Panc1 (cell line): ENCODE measurements at places on chromosomes 1 and 21.

DNA sequence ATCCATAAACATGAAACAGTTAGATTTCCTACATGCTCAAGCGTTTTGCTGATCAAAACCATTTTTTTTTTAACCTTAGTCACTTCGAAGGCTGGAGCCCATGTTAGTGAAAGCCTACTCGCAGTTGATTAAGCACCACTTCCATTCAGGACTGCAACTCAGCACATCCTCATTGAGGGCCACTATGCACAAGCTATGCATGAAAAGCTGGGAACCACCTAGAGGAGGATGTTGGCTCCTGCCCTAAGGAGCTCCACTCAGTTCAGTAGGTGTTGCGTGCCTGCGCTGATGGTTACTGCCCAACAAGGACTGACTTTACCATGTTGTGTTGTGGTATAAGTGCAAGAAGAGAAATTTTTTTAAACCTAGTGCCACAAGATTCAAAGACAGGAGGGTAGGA, 181.4 kb upstream of the L1TD1 start:
- no peaks in the 10 kb centered on the region for H3K27me3 ChIP-seq
- H3K4me1 ChIP-seq, result no peaks in the 10 kb centered on the region
- DNase-seq, result no peak
- no peak overlapping the region for H3K27ac ChIP-seq

- no peak overlapping the region for H3K4me3 ChIP-seq
- DNase-seq, result no peak
- no peaks in the 10 kb centered on the region for H3K36me3 ChIP-seq
- H3K27ac ChIP-seq, result no peak overlapping the region
- H3K27me3 ChIP-seq, result no peaks in the 10 kb centered on the region
These were observed 75.2 kb downstream of the MPZL1 start for GRCh38 chr1:167797015-167797414.

- H3K4me1 ChIP-seq, result no peaks in the 10 kb centered on the region
- no peak for DNase-seq
- no peak overlapping the region for H3K4me3 ChIP-seq
- H3K36me3 ChIP-seq, result no peaks in the 10 kb centered on the region; the same call in 1 of the 2 replicates
These were observed 63.4 kb upstream of the LAX1 start for GRCh38 chr1:203701606-203702005.

GRCh38 chr1:88897070-88897730, 5.8 kb upstream of the GTF2B start:
- no peak overlapping the region for H3K27ac ChIP-seq
- no peak overlapping the region for H3K4me3 ChIP-seq
- H3K4me1 ChIP-seq, result peaks cover 7% of the 10 kb centered on the region; the same call in 1 of the 2 replicates
- no peaks in the 10 kb centered on the region for H3K36me3 ChIP-seq

DNA sequence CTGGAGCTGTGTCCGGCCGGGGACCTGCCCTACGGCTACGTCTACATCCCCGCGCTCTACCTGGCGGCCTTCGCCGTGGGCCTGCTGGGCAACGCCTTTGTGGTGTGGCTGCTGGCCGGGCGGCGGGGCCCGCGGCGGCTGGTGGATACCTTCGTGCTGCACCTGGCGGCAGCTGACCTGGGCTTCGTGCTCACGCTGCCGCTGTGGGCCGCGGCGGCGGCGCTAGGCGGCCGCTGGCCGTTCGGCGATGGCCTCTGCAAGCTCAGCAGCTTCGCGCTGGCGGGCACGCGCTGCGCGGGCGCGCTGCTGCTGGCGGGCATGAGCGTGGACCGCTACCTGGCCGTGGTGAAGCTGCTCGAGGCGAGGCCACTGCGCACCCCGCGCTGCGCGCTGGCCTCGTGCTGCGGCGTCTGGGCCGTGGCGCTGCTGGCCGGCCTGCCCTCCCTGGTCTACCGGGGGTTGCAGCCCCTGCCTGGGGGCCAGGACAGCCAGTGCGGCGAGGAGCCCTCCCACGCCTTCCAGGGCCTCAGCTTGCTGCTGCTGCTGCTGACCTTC, 412 bp downstream of the GPR25 start:
- no peaks in the 10 kb centered on the region for H3K36me3 ChIP-seq
- no peak overlapping the region for H3K4me3 ChIP-seq
- no peak overlapping the region for H3K27ac ChIP-seq
- DNase-seq, result no peak

DNA sequence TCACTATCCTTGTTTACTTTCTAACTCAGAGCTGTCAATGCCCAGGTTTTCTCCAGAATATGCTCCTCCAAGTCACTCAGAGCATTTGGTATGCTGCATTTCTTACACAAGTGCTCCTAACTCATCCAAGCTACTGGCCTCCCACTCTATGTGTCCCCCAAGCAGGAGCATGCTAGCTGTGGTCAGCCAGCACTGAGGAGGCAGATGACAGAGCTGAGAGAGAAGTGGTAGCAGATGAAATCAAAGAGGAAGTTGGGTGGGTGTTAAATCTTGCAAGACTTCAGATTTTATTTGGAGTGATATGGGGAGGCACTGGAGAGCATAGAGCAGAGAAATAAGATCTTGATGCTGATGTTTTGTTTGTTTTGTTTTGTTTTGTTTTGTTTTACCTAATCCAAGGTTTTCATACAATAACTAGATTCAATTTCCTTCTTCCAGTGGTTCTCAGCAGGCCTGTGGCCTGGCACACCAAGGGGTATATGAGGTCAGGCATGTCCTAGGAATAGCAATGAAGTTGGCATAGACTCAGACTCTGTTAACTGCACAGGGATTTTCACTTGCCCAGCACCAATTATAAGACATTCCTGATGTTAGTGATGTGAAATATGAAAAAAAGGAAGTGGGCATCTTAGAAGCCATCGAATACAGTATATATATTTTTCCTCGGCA, 3.1 kb upstream of the PGBD5 start:
- no peaks in the 10 kb centered on the region; the same call in 1 of the 2 replicates for H3K4me1 ChIP-seq
- peaks cover 38% of the 10 kb centered on the region for H3K27me3 ChIP-seq
- DNase-seq, result no peak
- no peak overlapping the region for H3K4me3 ChIP-seq
- no peaks in the 10 kb centered on the region for H3K36me3 ChIP-seq
- no peak overlapping the region for H3K27ac ChIP-seq

- H3K27ac ChIP-seq, result no peak overlapping the region
- no peaks in the 10 kb centered on the region for H3K36me3 ChIP-seq
- no peak overlapping the region for H3K4me3 ChIP-seq
- no peaks in the 10 kb centered on the region for H3K4me1 ChIP-seq
- H3K27me3 ChIP-seq, result no peaks in the 10 kb centered on the region
These were observed 111.2 kb upstream of the PPM1J start for GRCh38 chr1:112826217-112826944.

- no peaks in the 10 kb centered on the region for H3K27me3 ChIP-seq
- H3K36me3 ChIP-seq, result no peaks in the 10 kb centered on the region
- DNase-seq, result no peak
- no peak overlapping the region for H3K27ac ChIP-seq
- H3K4me1 ChIP-seq, result no peaks in the 10 kb centered on the region
These were observed 99.6 kb downstream of the CYYR1 start for GRCh38 chr21:26473471-26473870.

- H3K36me3 ChIP-seq, result no peaks in the 10 kb centered on the region
- DNase-seq, result no peak
- H3K27ac ChIP-seq, result no peak overlapping the region; the same call in 1 of the 2 replicates
These were observed 3.2 kb downstream of the EVA1C start for GRCh38 chr21:32415451-32416398.

- no peak for DNase-seq
- H3K27me3 ChIP-seq, result no peaks in the 10 kb centered on the region
- H3K4me3 ChIP-seq, result no peak overlapping the region
These were observed 100.8 kb downstream of the UCK2 start for GRCh38 chr1:165928075-165928731.

- H3K4me3 ChIP-seq, result no peak overlapping the region
- H3K36me3 ChIP-seq, result no peaks in the 10 kb centered on the region
- H3K27ac ChIP-seq, result no peak overlapping the region
- no peaks in the 10 kb centered on the region for H3K27me3 ChIP-seq
- no peaks in the 10 kb centered on the region for H3K4me1 ChIP-seq
These were observed 7.1 kb upstream of the SLAMF7 start for GRCh38 chr1:160731990-160732389.

GRCh38 chr1:8752921-8753713, 64.3 kb downstream of the RERE start:
- H3K27ac ChIP-seq, result no peak overlapping the region
- H3K27me3 ChIP-seq, result no peaks in the 10 kb centered on the region
- no peaks in the 10 kb centered on the region for H3K36me3 ChIP-seq
- DNase-seq, result no peak
- H3K4me3 ChIP-seq, result no peak overlapping the region

GRCh38 chr1:226706684-226707083, 32.4 kb downstream of the ITPKB start:
- H3K4me3 ChIP-seq, result no peak overlapping the region
- H3K27me3 ChIP-seq, result no peaks in the 10 kb centered on the region

- H3K4me3 ChIP-seq, result no peak overlapping the region
- H3K4me1 ChIP-seq, result no peaks in the 10 kb centered on the region
- H3K36me3 ChIP-seq, result no peaks in the 10 kb centered on the region
- no peaks in the 10 kb centered on the region for H3K27me3 ChIP-seq
- no peak for DNase-seq
- H3K27ac ChIP-seq, result no peak overlapping the region
These were observed 669.8 kb upstream of the B3GALT2 start for GRCh38 chr1:193856261-193856660.

DNA sequence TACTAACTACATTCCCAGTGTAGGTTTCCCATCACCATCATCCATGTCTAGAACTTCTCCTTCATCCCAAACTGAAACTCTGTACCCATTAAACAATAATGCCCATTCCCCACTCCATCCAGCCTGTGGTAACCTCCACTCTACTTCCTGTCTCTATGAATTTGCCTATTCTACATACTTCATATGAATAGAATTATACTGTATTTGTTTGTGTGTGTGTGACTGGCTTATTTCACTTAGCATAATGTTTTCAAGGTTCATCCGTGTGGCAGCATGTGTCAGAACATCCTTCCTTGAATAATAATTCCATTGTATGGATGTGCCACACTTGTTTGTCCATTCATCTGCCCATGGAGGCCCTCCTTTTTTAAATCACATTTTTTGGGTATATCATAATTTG, 35.7 kb downstream of the ATP2B4 start:
- DNase-seq, result no peak
- H3K27ac ChIP-seq, result no peak overlapping the region
- no peaks in the 10 kb centered on the region for H3K27me3 ChIP-seq
- H3K36me3 ChIP-seq, result no peaks in the 10 kb centered on the region
- H3K4me1 ChIP-seq, result no peaks in the 10 kb centered on the region
- H3K4me3 ChIP-seq, result no peak overlapping the region

- H3K27me3 ChIP-seq, result no peaks in the 10 kb centered on the region
- no peak for DNase-seq
- no peaks in the 10 kb centered on the region for H3K4me1 ChIP-seq
- H3K27ac ChIP-seq, result no peak overlapping the region
- H3K4me3 ChIP-seq, result no peak overlapping the region
- H3K36me3 ChIP-seq, result no peaks in the 10 kb centered on the region
These were observed 102.3 kb downstream of the TNFSF18 start for GRCh38 chr1:172948457-172948856.

GRCh38 chr21:27581168-27581567, 614.3 kb upstream of the ADAMTS5 start:
- H3K4me1 ChIP-seq, result no peaks in the 10 kb centered on the region
- no peak for DNase-seq
- no peaks in the 10 kb centered on the region for H3K27me3 ChIP-seq
- H3K4me3 ChIP-seq, result no peak overlapping the region
- H3K36me3 ChIP-seq, result no peaks in the 10 kb centered on the region

DNA sequence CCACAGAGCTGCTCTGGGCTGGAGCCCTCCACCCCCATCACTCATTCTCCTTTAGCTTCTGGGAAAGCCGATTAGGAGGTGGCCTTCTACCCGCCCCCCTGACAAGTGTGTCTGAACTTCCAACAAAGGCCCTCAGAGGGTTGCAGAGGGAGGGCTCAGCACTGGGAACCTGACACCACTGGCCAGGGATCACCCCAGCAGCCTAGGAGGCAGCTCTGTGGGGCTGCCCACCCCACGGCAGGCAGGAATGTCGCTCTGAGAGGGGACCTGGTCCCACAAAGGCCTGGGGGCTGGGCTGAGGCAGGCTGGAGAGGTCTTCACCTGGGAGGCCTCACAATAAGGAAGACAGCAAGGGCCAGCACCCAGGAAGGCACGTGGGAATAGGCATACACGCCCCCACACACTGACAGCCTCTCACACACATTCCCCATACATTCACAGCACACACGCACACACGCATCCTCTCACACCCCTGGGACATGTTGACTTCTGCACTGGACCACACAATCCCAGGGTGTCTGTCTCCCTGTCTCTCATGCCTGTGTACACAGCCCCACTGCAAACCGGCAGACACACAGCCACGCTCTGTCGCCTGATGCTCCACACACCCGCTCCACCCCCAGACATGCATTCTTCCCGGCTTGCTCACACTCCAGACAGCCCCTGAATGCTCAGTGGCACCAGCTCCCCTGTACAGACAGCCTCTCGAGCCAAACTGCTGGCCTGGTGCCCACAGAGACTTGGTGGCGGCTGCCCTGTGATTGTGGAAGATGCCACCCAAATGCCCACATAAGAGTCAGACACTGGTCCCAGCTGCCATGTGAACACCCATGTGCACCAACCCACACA, 30.7 kb downstream of the DMBX1 start:
- H3K4me3 ChIP-seq, result no peak overlapping the region
- no peak overlapping the region for H3K27ac ChIP-seq
- H3K27me3 ChIP-seq, result no peaks in the 10 kb centered on the region

- no peak overlapping the region for H3K4me3 ChIP-seq
- no peak overlapping the region for H3K27ac ChIP-seq
- H3K27me3 ChIP-seq, result no peaks in the 10 kb centered on the region
- no peak for DNase-seq
These were observed 49.8 kb downstream of the KCNT2 start for GRCh38 chr1:196558411-196558810.

DNA sequence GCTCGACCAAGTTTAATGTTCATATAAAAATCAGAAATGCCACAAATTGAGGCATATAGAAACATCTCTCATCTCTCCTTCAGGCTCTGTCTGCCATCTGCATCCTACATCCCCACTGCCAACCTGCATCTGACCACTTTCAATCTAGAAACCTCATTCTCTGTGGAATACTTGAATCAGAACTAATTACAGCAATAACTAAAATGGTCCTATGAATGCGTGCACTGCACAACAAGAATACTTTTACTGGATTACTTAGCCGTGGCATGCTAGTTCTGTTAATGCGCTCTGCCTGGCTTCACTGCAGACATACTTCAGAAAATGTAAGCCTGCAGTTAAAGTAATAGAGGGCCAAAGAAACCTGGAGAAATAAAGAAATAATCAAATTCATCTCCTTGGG, 89.8 kb upstream of the NR5A2 start:
- no peaks in the 10 kb centered on the region for H3K36me3 ChIP-seq
- H3K4me1 ChIP-seq, result no peaks in the 10 kb centered on the region
- H3K27ac ChIP-seq, result no peak overlapping the region
- no peaks in the 10 kb centered on the region for H3K27me3 ChIP-seq
- H3K4me3 ChIP-seq, result no peak overlapping the region

- H3K36me3 ChIP-seq, result no peaks in the 10 kb centered on the region; the same call in 1 of the 2 replicates
- H3K4me1 ChIP-seq, result peaks cover 10% of the 10 kb centered on the region
- DNase-seq, result no peak
These were observed 6.8 kb downstream of the LHX4 start for GRCh38 chr1:180236698-180237509.

GRCh38 chr21:36804874-36805611, 106.1 kb downstream of the SIM2 start:
- no peaks in the 10 kb centered on the region for H3K36me3 ChIP-seq
- no peaks in the 10 kb centered on the region for H3K27me3 ChIP-seq
- H3K4me1 ChIP-seq, result no peaks in the 10 kb centered on the region

GRCh38 chr1:184531296-184531695, 144.5 kb downstream of the C1orf21 start:
- no peaks in the 10 kb centered on the region for H3K27me3 ChIP-seq
- DNase-seq, result no peak
- no peak overlapping the region for H3K4me3 ChIP-seq
- H3K27ac ChIP-seq, result no peak overlapping the region
